Activated B cell treated with CpG ODN at 0.5 μM for 24 hours (primary cell): ENCODE measurements at places on chromosomes 6 and 20. TPM values are rescaled to one million over a fixed set of nuclear protein-coding genes. Genes with fewer than 3 reads are reported as not detected.
A peak's percentile ranks its signal among the peaks of the same experiment; 100 is the strongest.

SLC35D3 gene
- not detected in 2 replicates for total RNA-seq

AGER gene
- 23.5 and 30.8 TPM in 2 replicates for total RNA-seq

FKBP1C gene
- total RNA-seq, result not detected in 2 replicates

ERVFRD-1 gene
- not detected in 2 replicates for total RNA-seq

FAM83B gene
- total RNA-seq, result not detected in 2 replicates

CDH4 gene
- not detected in 2 replicates for total RNA-seq

KIAA0408 gene
- 0.34 and 0.80 TPM in 2 replicates for total RNA-seq

RALGAPA2 gene
- total RNA-seq, result 16.5 and 19.2 TPM in 2 replicates

GRCh38 chr6:52324189-52324588, 37.8 kb upstream of the PAQR8 start:
- H3K27me3 ChIP-seq, result no peaks in the 10 kb centered on the region
- no peak overlapping the region for H3K4me3 ChIP-seq
- peaks cover 8% of the 10 kb centered on the region for H3K4me1 ChIP-seq
- no peak overlapping the region for H3K27ac ChIP-seq
- H3K36me3 ChIP-seq, result no peaks in the 10 kb centered on the region

DNA sequence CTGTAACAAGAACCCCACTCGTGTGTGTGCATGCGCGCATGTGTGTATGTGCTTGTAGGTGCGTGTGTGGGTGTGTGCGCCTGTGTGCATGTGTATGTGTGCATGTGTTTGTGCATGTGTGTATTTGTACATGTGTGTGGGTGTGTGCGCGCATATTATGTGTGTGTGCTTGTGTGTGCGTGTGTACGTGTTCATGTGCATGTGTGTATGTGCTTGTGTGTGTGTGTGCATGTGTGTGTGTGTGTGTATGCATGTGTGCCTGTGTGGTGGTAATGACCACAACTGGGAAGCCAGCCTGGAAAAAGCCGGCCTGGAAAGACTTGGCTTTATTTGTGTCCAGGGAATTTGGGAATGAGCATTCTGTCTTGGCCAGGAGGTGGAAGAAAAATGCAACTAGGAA, 157.5 kb downstream of the PAX1 start:
- no peaks in the 10 kb centered on the region for H3K36me3 ChIP-seq
- no peak overlapping the region for H3K27ac ChIP-seq
- H3K4me3 ChIP-seq, result no peak overlapping the region
- H3K27me3 ChIP-seq, result no peaks in the 10 kb centered on the region
- no peaks in the 10 kb centered on the region for H3K4me1 ChIP-seq

GRCh38 chr6:49327005-49327404, 136.0 kb downstream of the MMUT start:
- no peaks in the 10 kb centered on the region for H3K27me3 ChIP-seq
- H3K36me3 ChIP-seq, result no peaks in the 10 kb centered on the region
- DNase-seq, result no peak
- no peaks in the 10 kb centered on the region for H3K4me1 ChIP-seq
- no peak overlapping the region for H3K4me3 ChIP-seq

DNA sequence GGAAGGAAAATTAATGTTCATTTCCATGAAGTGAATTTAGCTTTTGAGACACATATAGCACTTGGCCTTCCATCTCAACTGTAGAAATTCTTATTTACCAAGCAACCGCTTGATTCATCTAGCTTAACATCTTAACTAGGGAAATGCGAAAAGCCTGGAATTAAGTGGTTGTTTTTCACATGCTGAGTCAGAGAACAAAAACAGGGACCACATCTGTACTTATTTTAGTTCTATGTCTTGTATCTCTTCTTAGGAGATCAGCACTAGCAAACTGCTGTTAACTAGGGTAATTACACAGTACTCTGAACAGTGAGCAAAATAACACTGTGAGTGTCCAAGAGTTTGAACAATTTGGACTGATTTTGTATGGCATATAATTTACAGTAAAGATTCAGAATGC, 590.9 kb upstream of the NRSN1 start:
- no peaks in the 10 kb centered on the region for H3K4me1 ChIP-seq
- no peak overlapping the region for H3K27ac ChIP-seq
- no peaks in the 10 kb centered on the region for H3K36me3 ChIP-seq

DNA sequence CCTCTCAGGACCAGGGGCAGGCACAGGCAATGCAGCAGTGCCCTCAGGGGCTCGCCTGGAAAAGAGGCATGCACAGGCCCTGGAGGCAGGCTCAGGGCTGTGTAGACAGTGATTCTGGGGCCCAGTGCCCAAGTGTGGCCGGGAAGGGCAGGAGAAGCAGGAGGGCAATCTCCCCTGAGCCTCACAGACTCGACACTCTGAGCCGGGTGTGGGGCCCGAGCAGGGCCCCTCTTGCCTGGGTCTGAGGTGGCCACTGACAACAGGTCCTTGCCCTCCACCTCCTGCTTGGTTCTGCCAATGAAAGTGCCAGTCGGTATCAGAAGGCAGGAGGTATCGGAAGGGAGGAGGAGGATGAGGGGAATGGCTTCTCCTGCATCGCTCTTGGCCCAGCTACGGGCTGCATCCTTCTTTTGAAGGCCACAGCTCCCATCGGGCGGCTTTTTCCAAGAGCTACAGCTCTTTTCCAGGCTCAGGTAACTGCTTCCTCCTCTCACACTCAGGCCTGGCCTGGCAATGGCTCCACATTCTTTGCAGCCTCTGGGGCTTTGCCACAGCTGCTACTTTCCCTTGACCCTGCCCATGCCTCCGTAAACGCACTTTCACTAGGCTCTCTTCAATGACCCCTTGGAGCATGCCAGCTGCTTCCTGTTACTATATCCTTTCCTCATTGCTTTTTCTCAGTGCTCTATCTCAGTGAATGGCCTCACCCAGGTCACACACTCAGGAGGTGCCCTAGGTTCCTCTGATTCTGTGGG, 24.5 kb downstream of the GABRR2 start:
- H3K27me3 ChIP-seq, result no peaks in the 10 kb centered on the region
- no peak overlapping the region for H3K4me3 ChIP-seq

- H3K4me1 ChIP-seq, result no peaks in the 10 kb centered on the region
- DNase-seq, result peak; percentile 21
- H3K27me3 ChIP-seq, result peaks cover 14% of the 10 kb centered on the region
- H3K4me3 ChIP-seq, result no peak overlapping the region
- H3K36me3 ChIP-seq, result no peaks in the 10 kb centered on the region
Measured at GRCh38 chr20:49541733-49542513, 26.0 kb downstream of the PTGIS start.

- DNase-seq, result no peak
- no peaks in the 10 kb centered on the region for H3K36me3 ChIP-seq
- H3K4me3 ChIP-seq, result no peak overlapping the region
Measured at GRCh38 chr20:58127701-58128111, 100.7 kb downstream of the ANKRD60 start.

DNA sequence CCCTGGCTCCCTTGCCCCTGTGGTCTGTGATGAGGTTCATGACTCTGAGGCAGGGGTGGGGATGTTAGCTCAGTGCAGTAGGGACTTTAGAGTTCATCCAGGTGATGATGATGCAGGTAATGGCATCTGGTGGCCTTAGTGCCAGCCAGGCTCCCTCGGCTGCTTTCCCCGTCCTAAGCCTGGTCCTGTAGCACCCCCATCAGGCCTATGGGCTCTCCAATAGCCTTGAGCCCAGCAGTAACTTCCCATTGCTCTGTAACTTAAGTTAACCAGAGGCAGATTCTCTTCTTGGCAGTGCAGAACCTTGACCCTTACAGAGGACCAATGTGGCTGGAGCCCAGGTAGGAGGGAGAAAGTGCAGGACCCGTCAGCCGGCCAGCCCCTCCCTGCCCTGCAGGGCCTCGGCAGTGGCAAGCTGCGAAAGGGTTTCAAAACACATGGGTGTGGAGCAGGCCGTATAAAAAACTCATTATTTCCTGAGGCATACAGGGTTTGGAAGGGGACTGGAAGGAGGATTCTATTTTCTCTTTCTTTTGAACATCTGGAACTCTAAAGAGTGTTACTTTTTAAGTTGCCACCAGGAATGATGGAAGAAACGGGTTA, 406.9 kb downstream of the CDH26 start:
- H3K27ac ChIP-seq, result no peak overlapping the region
- H3K4me1 ChIP-seq, result no peaks in the 10 kb centered on the region
- no peaks in the 10 kb centered on the region for H3K36me3 ChIP-seq

GRCh38 chr6:161246725-161247124, 27.1 kb downstream of the AGPAT4 start:
- DNase-seq, result no peak
- H3K4me3 ChIP-seq, result no peak overlapping the region
- H3K27me3 ChIP-seq, result no peaks in the 10 kb centered on the region
- no peaks in the 10 kb centered on the region for H3K4me1 ChIP-seq

DNA sequence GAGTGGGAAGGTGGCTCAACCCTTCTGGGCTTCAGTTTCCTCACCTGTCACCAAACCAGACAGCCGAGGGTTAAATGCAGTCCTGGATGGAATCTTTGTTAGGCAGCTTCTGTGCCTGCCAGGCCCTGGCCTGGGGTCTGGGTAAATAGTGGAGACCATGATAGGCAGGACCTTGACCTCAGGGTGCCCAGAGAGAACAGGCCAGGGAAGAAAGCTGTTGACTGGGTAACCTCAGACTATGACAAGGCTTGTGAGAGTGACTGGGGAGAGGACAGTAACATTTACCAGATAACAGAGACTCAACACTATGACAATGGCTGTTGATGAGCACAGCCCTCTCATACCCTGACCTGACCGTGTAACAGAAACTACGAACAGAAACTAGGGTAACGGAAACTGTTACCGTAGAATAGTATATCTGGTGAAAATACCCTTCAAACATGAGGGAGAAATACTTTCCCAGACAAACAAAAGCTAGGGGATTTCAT, 218.3 kb downstream of the PREX1 start:
- H3K27ac ChIP-seq, result no peak overlapping the region
- no peaks in the 10 kb centered on the region for H3K4me1 ChIP-seq
- H3K27me3 ChIP-seq, result peaks cover 3% of the 10 kb centered on the region
- no peak overlapping the region for H3K4me3 ChIP-seq

GRCh38 chr20:20500312-20500711, 132.4 kb downstream of the INSM1 start:
- no peaks in the 10 kb centered on the region for H3K4me1 ChIP-seq
- no peaks in the 10 kb centered on the region for H3K27me3 ChIP-seq
- DNase-seq, result no peak
- H3K4me3 ChIP-seq, result no peak overlapping the region
- H3K27ac ChIP-seq, result no peak overlapping the region

GRCh38 chr6:119162134-119162775, 83.8 kb upstream of the FAM184A start:
- H3K4me1 ChIP-seq, result peaks cover 10% of the 10 kb centered on the region
- DNase-seq, result no peak
- no peak overlapping the region for H3K4me3 ChIP-seq
- H3K36me3 ChIP-seq, result no peaks in the 10 kb centered on the region

DNA sequence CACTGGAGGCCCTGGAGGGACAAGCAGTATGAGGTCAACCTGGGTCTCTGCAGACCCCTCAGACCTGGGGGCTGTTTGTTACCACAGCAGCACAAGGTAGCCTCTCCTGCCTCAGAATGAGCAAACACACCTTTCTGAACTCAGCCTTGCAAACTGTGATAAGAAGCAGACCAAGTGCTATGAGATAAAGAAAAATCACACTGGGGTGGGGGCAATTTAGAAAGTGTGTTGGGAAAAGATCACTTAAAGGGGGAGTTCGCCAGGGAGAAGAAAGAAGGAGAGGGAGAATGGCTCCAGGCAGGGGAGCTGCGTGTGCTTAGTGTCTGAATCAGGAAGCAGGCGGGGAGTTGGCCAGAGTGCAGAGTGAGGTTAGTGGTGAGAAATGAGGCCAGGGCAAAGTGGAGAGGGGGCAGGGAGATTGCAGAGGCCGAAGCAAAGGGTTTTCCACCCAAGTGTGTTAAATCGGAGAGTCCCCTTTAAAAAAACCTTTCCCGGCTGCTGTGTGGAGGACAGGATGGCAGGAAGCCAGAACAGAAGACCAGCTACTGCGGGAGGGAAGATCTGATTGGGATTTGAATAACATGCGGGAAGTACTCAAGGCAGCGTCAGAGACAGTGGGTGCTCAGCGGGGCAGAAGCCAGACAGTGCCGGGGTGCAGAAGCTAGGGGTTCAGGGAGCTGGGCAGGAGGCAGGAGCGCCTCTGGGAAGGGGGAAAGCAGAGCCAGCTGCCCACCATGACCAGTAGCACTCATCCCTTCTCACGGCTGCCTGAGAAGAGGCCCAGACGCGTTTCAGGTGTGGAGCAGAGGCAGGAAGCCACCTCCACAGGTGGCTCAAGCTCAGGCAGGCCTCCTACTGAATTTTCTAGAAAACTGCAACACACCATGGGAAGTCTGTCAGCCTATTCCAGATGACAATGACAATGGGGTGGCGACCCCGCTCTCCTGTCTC, 9.0 kb downstream of the ADA start:
- no peak for DNase-seq
- H3K4me1 ChIP-seq, result peaks cover 69% of the 10 kb centered on the region
- peak overlapping the region; percentile 73 for H3K27ac ChIP-seq
- peak overlapping the region; percentile 42 for H3K4me3 ChIP-seq
- H3K27me3 ChIP-seq, result no peaks in the 10 kb centered on the region

GRCh38 chr6:3151691-3152090, 5.7 kb downstream of the TUBB2A start:
- peaks cover 10% of the 10 kb centered on the region for H3K4me1 ChIP-seq
- H3K36me3 ChIP-seq, result peaks cover 7% of the 10 kb centered on the region
- no peak overlapping the region for H3K27ac ChIP-seq

DNA sequence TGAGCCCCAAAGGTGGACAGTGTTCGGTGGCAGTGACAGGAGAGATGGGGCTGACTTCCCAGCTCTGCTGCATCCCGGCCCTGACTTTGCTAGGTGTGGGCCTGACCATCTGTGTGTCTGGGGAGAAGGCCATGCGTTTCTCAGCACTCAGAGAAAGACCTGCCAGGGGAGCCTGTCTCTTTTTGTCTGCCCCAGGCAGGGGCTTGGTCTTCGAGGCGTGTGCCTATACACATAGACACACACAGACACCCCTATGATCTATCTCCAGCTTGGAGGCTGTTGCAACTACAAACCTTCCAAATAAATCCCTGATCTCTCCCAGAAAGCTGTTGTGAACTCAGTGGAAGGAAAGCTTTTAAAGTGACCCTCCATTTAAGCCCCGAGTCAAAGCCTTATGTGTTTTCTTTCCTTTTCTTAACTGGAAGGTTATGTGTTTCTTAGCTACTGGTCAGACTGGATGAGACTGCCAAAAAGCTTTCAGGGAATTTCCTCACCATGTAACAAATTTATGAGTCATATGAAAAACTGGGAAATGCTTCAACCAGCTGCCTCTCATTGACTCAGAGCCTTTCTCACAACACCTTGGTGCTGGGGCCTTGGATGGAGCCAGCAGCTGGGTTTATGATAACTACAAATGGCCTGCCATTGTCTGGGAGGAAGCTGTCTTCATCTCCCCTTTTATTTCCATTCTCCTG, 102.6 kb downstream of the CDC5L start:
- no peaks in the 10 kb centered on the region for H3K4me1 ChIP-seq
- no peak overlapping the region for H3K4me3 ChIP-seq
- no peak for DNase-seq
- H3K27me3 ChIP-seq, result peaks cover 11% of the 10 kb centered on the region
- H3K27ac ChIP-seq, result no peak overlapping the region

- H3K4me1 ChIP-seq, result peaks cover 43% of the 10 kb centered on the region
- peak within 1 kb of the TSS; percentile 73 for H3K27ac ChIP-seq
- H3K4me3 ChIP-seq, result peak within 1 kb of the TSS; percentile 89
- DNase-seq, result peak; percentile 53
- H3K36me3 ChIP-seq, result peaks cover 2% of the 10 kb centered on the region
Measured at GRCh38 chr6:149941583-149942460, at the start of gene ULBP2. Gene ULBP2 (plus strand): TSS chr6:149942014. CDS start chr6:149942073, 59 bp downstream.

- DNase-seq, result no peak
- peaks cover 2% of the 10 kb centered on the region for H3K27me3 ChIP-seq
- H3K27ac ChIP-seq, result no peak overlapping the region
- no peaks in the 10 kb centered on the region for H3K36me3 ChIP-seq
- no peak overlapping the region for H3K4me3 ChIP-seq
Measured at GRCh38 chr20:58471193-58472164, 43.7 kb downstream of the APCDD1L start.
